ENCODE measurements at places on chromosomes 7 and 10.

DNA sequence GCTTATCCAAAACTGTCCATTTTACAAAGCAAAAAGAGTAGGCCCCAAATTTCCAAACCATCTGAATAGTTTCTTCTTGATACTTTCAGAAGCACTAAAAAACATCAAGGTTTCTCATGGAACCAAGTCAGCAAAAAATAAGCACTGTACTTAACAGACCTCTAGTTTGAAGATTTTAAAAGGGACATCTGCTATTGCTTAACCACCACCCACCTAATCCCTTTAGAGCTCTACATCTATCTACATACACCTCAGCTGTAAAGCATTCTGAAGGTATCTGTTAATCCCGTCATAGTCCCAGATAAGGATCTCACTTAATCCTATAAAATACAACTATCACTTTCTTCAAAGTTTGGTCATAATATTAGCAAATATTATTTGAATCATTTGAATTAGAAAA, 72.3 kb downstream of the HIBADH start:
- H3K36me3 ChIP-seq = no peaks in the 10 kb centered on the region
- no peaks in the 10 kb centered on the region for H3K4me1 ChIP-seq
- no peak for DNase-seq

GRCh38 chr10:28331841-28332240, 29.0 kb upstream of the MPP7 start:
- DNase-seq = no peak
- no peaks in the 10 kb centered on the region for H3K4me1 ChIP-seq
- no peak overlapping the region for H3K27ac ChIP-seq
- no peak overlapping the region for H3K4me3 ChIP-seq
- H3K27me3 ChIP-seq = no peaks in the 10 kb centered on the region

GRCh38 chr7:158606129-158606528, 18.5 kb upstream of the PTPRN2 start:
- DNase-seq = no peak
- H3K36me3 ChIP-seq = no peaks in the 10 kb centered on the region
- H3K4me3 ChIP-seq = no peak overlapping the region
- no peaks in the 10 kb centered on the region for H3K27me3 ChIP-seq
- no peak overlapping the region for H3K27ac ChIP-seq

DNA sequence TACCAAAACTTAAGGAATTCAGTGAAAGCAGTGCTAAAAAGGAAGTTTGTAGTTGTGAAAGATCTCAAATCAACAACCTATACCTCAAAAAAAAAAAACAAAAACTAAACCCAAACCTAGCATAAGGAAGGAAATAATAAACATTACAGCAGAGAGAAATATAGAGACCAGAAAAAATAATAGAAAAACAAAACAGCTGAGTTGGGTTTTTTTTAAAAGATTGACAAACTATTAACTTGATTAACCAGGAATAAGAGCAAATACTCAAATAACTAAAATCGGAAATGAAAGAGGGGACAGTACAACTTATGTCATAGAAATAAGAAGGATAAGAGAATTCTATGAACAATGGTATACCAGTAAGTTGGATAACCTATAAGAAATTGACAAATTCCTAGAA, 6.7 kb downstream of the ECD start:
- no peak overlapping the region for H3K4me3 ChIP-seq
- no peak overlapping the region for H3K27ac ChIP-seq
- DNase-seq = no peak
- peaks cover 22% of the 10 kb centered on the region for H3K36me3 ChIP-seq
- peaks cover 4% of the 10 kb centered on the region for H3K4me1 ChIP-seq
- H3K27me3 ChIP-seq = no peaks in the 10 kb centered on the region

- H3K27me3 ChIP-seq = no peaks in the 10 kb centered on the region
- no peak overlapping the region for H3K4me3 ChIP-seq
- no peak for DNase-seq
- H3K27ac ChIP-seq = no peak overlapping the region
- no peaks in the 10 kb centered on the region for H3K36me3 ChIP-seq
These were observed 97.2 kb upstream of the ELMO1 start for GRCh38 chr7:37545619-37546534.

Measured in ascending aorta (tissue), 2 donors.